ENCODE measurements at places on chromosomes 16 and 17.
A peak's percentile ranks its signal among the peaks of the same experiment; 100 is the strongest.

DNA sequence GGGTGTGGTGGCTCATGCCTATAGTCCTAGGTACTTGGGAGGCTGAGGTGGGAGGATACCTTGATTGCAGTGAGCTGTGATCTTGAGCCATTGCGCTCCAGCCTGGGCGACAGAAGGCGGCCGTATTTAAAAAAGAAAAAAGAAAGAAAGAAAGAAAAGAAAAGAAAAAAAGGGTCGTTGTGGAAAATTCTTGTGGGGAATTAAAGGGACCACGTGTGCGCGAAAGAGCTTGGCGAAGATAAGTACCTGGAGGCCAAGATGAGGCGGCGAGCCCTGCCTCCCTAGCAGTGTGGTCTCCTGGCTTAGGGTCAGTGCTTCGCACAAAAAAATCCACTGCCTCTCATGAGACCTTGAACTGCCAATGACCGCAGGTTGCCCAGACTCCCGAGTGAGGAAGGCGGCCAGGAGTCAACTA, 728 bp upstream of the NMT1 start:
- DNase-seq, result no peak

DNA sequence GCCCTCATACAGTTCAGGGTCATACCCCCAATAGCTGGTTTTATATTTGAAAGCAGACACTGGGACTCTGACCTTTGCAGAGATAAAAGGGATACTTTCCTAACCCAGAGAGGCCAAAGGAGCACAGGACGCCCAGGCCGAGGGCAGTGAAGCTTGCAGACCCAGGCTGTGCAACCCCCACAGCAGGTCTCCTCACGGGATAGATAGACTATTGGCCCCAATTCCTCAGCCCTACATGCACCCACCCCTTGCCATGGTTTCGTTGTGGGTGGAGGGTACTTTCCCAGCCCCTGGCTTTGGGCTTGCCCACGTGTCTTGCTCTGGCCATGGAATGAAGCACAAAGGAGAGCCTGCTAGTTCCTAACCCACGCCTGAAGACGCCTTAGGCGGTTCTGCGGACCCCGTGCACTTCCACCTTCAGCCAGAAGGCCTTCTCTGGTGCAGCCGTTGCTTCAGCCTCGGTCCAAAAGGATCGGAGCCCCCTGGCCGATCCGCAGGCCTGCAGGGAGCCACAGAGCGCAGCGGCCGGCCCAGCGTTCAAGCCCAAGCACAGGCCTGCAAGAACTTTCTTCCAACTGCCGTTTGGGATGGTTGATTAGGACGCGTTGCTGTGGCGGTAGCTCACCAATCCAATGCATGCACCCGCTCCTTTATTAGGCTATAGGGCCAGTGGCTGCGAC, 9.8 kb upstream of the BRCA1 start:
- DNase-seq, result no peak

- peak; percentile 98 for DNase-seq
Measured at GRCh38 chr17:57662644-57663308, 82.3 kb downstream of the CCDC182 start.

DNA sequence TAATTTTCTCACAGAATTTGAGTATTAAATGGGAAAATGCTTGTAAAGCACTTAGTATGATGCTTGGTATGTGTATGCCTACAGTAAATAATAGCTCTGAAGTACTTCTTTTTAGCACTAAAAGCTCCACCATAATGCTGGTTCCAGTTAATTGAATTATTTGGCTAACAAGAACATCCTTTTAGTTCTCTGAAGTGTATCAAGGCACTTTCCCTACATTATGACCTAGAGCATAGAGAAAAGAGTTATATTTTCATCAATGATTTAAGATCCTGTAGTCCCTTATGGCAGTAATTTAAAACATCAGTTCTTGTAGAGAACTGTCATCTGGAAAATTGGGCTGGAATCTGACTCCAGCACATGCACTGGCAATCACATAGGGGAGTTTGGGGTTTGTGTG, 21.9 kb upstream of the PHAF1 start:
- no peak for DNase-seq

- peak; percentile 87 for DNase-seq
Measured at GRCh38 chr16:81737885-81738536, 41.1 kb upstream of the PLCG2 start.

- DNase-seq, result peak; percentile 68
Measured at GRCh38 chr16:56617212-56618085, 8.1 kb upstream of the MT1E start.

Data from fibroblast of pulmonary artery (primary cell).